Left colon (tissue), 2 donors: ENCODE measurements at places on chromosomes 2 and 18. TPM values are rescaled to one million over a fixed set of nuclear protein-coding genes. Genes with fewer than 3 reads are reported as not detected.

The VWA3B gene
- total RNA-seq: 2.9 TPM

The KIAA1328 gene
- total RNA-seq: 4.3 TPM

The SERPINB4 gene
- not detected for total RNA-seq

The HAT1 gene
- total RNA-seq: 24.8 TPM

The TGOLN2 gene
- total RNA-seq: 186 TPM

The UBXN4 gene
- total RNA-seq: 103 TPM

The ARMC9 gene
- total RNA-seq: 13.6 TPM
